Left lung (tissue), 14 donors: ENCODE measurements at places on chromosomes 1 and 21. TPM values are rescaled to one million over a fixed set of nuclear protein-coding genes. Genes with fewer than 3 reads are reported as not detected.

DNA sequence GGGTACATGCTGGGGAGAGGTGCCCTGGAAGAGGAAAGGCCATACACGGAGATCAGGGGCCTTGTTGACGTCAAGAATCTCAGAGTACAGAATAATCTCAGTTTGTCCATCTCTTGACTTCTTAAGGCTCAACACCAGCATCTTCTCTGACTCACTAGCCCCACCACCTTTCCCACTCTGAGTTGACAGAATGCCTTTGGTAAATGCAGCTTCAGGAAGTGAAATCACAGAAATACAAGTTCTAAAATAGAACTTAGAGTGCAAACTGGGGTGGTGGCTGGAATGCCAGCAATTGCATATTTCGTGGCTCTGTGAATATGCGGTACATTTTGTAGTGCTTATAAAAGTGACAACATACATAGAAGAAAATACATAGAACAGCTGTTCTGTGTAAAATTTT, 1.6 kb downstream of the COG2 start:
- H3K36me3 ChIP-seq, result no peaks in the 10 kb centered on the region
- no peak for DNase-seq
- H3K4me1 ChIP-seq, result peaks cover 14% of the 10 kb centered on the region
- no peaks in the 10 kb centered on the region for H3K27me3 ChIP-seq

PROK1 gene
- total RNA-seq, result not detected

DNA sequence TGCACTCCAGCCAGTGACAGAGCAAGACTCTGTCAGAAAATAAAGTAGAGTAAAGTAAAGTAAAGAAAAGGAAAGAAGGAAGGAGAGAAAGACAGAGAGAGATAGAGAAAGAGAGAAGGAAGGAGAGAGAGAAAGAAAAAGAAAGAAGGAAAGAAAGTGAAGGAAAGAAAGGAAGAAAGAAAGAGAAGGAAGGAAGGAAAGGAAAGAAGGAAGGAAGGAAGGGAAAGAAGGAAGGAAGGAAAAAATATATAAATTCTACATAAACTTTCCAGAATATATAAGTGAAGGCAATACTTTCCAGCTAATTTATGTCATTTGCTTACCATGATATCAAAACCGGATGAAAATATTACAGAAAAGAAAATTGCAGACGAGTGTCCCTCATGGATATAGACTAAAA, 71.7 kb upstream of the GPR52 start:
- H3K36me3 ChIP-seq, result no peaks in the 10 kb centered on the region
- H3K27me3 ChIP-seq, result no peaks in the 10 kb centered on the region
- H3K4me3 ChIP-seq, result no peak overlapping the region
- DNase-seq, result no peak
- H3K4me1 ChIP-seq, result no peaks in the 10 kb centered on the region

DNA sequence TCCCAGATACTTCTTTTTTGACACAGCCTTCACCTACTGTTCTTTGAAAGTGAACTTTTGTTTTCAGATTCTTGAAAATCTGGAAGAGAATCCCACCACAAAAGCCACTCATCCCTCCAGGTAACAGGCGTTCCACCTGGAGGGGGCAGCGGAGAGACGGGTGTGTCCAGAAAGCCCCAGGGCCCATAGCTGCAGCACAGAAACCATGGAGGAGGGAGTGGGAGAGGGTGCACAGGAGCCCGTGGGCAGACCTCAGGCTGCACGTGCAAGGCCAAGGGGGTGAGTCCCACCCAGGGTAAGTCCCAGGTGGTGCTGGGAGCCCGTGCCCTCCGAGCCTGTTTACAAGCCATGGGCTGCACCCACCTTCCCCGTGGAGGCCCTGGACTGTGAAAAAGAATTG, 86.5 kb downstream of the PSMG1 start:
- peak overlapping the region; percentile 94 for H3K27ac ChIP-seq
- no peaks in the 10 kb centered on the region for H3K36me3 ChIP-seq
- no peaks in the 10 kb centered on the region for H3K27me3 ChIP-seq

- H3K4me1 ChIP-seq, result peaks cover 19% of the 10 kb centered on the region
- H3K4me3 ChIP-seq, result no peak overlapping the region
- peak overlapping the region; percentile 98 for H3K27ac ChIP-seq
- no peaks in the 10 kb centered on the region for H3K36me3 ChIP-seq
- no peaks in the 10 kb centered on the region for H3K27me3 ChIP-seq
Measured at GRCh38 chr1:12148160-12148957, 18.4 kb upstream of the TNFRSF1B start.

GRCh38 chr1:67555461-67556296, 125.5 kb upstream of the SERBP1 start:
- no peak overlapping the region for H3K4me3 ChIP-seq
- no peaks in the 10 kb centered on the region for H3K36me3 ChIP-seq
- no peak for DNase-seq
- H3K27ac ChIP-seq, result no peak overlapping the region

DNA sequence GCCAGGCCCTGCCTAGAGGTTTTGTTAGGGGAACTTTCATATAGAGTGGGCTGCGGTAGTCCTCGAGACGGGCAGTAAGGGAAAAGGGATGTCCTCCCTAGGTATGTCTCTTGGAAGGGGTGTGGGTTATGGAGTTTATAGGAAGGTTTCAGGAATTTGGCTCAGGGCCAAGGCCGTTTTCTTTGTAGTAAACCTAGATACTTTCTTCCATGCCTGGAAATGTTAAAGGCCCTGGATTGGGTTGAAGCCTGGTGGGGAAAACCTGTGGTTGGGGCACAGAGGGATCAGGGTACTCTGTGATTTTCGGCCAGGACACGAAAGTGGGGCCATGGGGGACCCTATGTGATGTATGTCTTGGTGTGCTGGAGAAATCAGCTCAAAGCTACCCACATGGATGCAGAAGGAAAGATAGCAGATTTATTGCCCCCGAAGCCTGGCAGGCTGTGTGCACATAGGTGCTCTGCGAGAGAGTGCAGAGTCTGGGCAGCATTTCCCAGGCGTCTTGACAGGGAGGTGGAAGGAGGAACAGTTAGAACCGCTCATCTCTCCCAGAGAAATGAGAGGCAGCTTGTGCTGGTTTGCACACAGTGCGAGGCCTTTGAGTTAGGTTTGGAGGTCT, 1.7 kb downstream of the SNAP47 start:
- H3K4me1 ChIP-seq, result peaks cover 8% of the 10 kb centered on the region
- no peak overlapping the region for H3K27ac ChIP-seq
- H3K36me3 ChIP-seq, result no peaks in the 10 kb centered on the region
- no peak overlapping the region for H3K4me3 ChIP-seq
- no peaks in the 10 kb centered on the region for H3K27me3 ChIP-seq
- DNase-seq, result no peak

RGS18 gene
- total RNA-seq, result 18.0 TPM

- H3K27me3 ChIP-seq, result peaks cover 14% of the 10 kb centered on the region
- no peak within 1 kb of the TSS for H3K4me3 ChIP-seq
- DNase-seq, result no peak
Measured at GRCh38 chr1:159953536-159954515, at the start of gene SLAMF9. Gene SLAMF9, minus strand, starts transcription at chr1:159954237. Its CDS starts 100 bp downstream, at chr1:159954137.

FALEC gene
- not detected for total RNA-seq

- H3K27me3 ChIP-seq, result no peaks in the 10 kb centered on the region
- peaks cover 19% of the 10 kb centered on the region for H3K4me1 ChIP-seq
- no peak for DNase-seq
- H3K4me3 ChIP-seq, result no peak overlapping the region
- no peak overlapping the region for H3K27ac ChIP-seq
- peaks cover 35% of the 10 kb centered on the region for H3K36me3 ChIP-seq
Measured at GRCh38 chr1:41512701-41513382, 28.4 kb upstream of the EDN2 start.

DNA sequence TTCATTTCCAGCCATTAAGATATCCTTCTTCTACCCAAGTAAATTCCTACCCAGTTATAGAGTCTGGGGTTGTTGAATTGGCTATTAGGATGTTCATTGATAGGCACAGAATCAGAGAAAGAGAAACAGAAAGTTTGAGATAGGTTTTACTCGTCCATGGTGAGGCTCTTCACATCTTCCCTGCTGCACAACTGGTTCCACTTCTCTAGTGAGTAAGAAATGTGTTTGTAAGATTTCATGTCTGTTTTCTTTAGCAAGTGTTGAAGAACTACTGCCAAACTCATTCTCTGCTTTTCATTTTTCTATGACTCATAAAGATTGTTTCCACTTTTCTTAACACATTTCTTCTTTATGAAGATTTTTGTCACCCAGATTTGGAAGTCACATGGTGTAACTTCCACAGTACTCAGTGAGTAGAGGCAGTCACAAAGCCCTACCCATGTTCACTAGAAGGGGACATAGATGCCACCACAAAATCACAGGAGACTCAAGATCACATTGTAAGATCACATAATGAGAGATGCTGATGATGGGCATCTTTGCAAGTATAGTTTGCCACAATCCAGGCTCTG, 152.3 kb downstream of the SNX7 start:
- H3K36me3 ChIP-seq, result no peaks in the 10 kb centered on the region
- no peak overlapping the region for H3K27ac ChIP-seq
- no peak for DNase-seq
- H3K4me1 ChIP-seq, result no peaks in the 10 kb centered on the region
